ENCODE measurements at places on chromosomes 2 and 18. TPM values are rescaled to one million over a fixed set of nuclear protein-coding genes. Genes with fewer than 3 reads are reported as not detected.

- DNase-seq = no peak
Measured at GRCh38 chr18:53135654-53136053, 795.7 kb downstream of the DCC start.

GRCh38 chr2:195612611-195613495 is 44.2 kb upstream of the SLC39A10 start:
- DNase-seq = no peak

SLC14A1 gene
- 0.14 TPM for total RNA-seq

DUSP19 gene
- 3.8 TPM for total RNA-seq

TYW5 gene
- total RNA-seq = 13.7 TPM
